ENCODE measurements at places on chromosomes 3 and 15.

DNA sequence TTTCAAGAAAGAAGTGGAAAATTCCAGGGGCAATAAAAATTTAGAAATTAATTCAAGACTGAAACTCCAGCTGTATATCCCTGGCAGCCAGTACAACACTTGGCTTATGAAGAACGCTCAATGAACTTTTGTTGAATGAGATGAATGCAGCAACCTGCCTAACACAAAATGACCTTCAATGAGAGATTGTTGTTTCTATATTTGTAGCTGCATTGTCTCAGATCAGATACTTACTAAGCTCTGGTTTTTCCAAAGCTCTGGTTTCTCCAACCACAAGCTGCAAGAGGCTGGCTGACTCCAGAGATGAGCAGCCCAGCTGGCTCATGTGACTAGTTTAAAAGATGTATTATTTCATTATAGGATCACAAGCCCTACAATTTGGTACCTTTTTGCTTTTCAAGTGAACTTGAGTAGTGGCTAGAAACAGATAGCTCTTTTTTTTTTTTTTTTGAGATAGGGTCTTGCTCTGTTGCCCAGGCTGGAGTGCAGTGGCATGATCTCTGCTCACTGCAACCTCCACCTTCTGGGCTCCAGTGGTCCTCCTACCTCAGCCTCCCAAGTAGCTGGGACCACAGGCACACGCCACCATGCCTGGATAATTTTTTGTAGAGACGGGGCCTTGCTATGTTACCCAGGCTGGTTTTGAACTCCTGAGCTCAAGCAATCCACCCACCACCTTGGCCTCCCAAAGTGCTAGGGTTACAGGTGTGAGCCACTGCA, 57.4 kb downstream of the UMPS start:
- no peak for DNase-seq

- no peak for DNase-seq
Measured at GRCh38 chr3:189212681-189213080, 40.9 kb downstream of the TPRG1 start.

DNA sequence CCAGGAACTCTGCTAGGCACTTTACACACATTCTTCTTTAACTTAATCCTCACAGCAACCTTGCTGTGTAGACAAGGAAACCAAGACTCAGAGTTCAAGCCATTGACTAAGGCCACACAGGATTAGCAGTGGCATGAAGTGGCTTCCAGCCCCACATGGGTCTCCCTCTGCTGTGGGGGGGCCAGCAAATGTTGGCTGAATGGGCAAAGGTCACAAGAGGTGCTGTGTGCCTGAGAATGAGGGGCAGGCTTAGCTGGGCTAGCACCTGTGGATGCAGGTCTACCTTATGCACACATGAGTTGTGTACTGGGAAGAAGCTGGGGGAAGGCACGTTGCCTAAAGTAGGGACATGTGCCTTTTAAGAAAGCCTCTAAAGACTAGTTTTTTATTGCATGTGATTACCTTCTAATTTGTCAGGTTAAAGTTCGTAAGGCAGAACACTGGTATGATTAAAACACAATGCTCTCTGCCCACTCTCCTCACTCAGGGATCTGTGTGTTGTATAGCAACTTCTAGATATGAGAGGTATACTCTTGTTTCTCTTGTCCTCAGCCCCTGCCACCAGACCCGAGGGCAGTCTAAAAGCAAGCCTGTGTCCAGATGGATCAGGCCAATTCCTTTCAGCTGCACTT, 10.9 kb downstream of the BAHD1 start:
- DNase-seq = no peak

- DNase-seq = no peak
Measured at GRCh38 chr3:172161133-172161789, 121.9 kb downstream of the FNDC3B start.

DNA sequence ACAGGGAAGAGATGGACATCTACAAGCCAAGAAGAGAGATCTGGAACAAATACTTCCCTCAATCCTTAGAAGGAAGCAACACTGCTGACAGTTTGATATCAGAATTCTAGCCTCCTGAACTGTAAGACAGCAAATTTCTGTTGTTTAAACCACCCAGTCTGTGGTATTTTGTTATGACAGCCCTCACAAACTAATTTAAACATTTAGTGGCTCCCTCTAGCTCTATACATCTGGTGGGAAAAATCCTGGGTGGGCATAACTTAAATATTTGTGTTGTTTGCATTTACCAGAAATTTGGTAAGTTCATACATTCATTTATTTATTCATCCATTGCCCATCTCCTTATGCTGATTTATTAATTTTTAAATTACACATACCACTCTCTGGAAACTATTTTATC, 62.5 kb upstream of the GSK3B start:
- DNase-seq = no peak
